Cardiac ventricle fibroblast (primary cell): ENCODE measurements at places on chromosomes 16 and 17. TPM values are rescaled to one million over a fixed set of nuclear protein-coding genes. Genes with fewer than 3 reads are reported as not detected.

Gene ABCA8
- total RNA-seq: 103 and 127 TPM in 2 replicates

Gene ACAP1
- 0.73 TPM in 1 of 2 replicates, not detected in the other for total RNA-seq

Gene TBC1D3D
- not detected in 2 replicates for total RNA-seq

Gene FOXN1
- total RNA-seq: not detected in 2 replicates

Gene MT3
- not detected in 2 replicates for total RNA-seq

Gene GNG13
- not detected in 2 replicates for total RNA-seq

Gene UMOD
- not detected in 2 replicates for total RNA-seq

Gene SOX8
- total RNA-seq: 1.1 and 1.4 TPM in 2 replicates

Gene SOX9
- total RNA-seq: 41.6 and 54.9 TPM in 2 replicates

Gene CCDC78
- 0.10 and 1.3 TPM in 2 replicates for total RNA-seq

Gene AURKB
- 1.5 and 1.6 TPM in 2 replicates for total RNA-seq

Gene KCNG4
- not detected in 2 replicates for total RNA-seq

Gene CIBAR2
- total RNA-seq: not detected in 2 replicates

Gene RFNG
- 31.4 and 39.7 TPM in 2 replicates for total RNA-seq

Gene CFAP52
- total RNA-seq: 0.12 and 1.7 TPM in 2 replicates

Gene TMC7
- total RNA-seq: 0.06 TPM in 1 of 2 replicates, not detected in the other

Gene KRT31
- not detected in 2 replicates for total RNA-seq
